ENCODE measurements at places on chromosomes 7 and 10.

DNA sequence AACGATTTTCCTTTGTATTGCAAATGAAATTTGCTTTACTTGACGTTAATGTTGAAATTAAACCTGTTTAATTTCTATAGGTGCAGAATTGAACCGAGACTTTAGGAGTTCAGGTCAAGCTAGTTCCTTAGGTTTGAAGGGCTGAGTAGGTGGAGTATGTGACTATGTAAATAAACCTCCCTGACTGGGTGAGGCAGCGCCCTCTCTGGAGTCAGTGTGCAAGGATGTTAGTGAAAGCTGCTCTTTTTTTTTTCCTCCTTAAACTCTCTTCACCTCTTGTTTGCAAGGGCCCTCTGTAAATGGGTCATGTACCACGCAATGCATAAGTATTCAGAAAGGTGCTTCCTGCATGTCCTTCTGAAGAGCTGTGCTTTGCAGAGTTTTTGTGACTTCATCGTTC lies 33.8 kb downstream of the GALNT17 start:
- no peak for DNase-seq

- DNase-seq, result no peak
Observed at GRCh38 chr7:151715666-151716315, 161.1 kb downstream of the PRKAG2 start.

GRCh38 chr10:71963351-71964097 lies 671 bp upstream of the CHST3 start:
- no peak for DNase-seq

DNA sequence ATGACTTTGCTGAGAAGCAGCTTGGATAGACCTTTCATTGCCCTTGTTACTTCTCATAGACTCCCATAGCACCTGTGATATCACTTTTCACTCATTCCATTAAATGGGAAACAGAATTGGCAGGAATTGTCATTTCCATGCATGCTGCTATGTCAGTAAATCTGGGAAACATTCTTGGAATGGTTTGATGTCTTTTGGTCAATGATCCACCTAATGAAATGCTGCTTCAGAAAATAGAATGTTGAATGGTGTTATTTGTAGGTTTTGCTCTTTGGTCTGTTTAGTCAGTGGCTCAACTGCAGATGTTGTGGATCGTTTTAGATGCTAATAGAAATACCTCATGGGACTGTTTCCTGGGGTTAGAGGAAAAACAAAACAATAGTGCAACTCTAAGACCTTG lies 127.8 kb downstream of the PLPP4 start:
- DNase-seq, result no peak

DNA sequence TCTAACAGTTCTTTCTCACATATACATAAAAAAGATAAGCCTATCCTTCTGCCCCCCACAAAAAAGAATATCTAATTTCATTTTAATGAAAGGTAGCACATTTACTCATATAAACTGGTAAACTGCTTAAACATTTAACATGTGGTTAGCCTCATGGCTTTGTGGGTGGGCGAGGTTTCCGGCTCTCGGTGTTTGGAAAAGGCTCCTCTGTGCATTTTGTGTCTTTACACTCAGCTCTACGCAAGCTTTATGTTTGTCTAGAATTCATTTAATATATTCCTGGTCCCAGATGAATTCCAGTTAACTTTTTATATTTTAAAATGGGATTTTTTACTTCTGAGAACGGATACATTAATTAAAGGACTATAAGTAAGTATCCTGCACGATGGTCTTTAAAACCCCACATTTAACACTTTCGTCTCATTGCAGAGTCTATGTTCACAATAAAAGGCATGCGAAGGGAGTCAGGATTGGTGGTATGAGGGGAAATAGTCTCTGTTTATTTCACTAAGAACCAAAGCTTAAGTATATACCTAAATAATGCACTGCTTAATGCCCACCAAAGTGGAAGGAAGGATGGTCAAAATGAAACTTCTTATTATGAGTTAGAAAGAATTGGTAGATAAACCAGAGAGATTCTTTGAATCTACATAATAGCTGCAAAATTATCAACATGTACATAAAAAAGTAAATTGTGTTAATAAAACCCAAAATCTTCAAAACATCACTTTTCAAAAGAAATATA lies 197.2 kb downstream of the CRPPA start:
- no peak for DNase-seq

GRCh38 chr10:104483582-104483981 lies 129.9 kb downstream of the CFAP58 start:
- no peak for DNase-seq

DNA sequence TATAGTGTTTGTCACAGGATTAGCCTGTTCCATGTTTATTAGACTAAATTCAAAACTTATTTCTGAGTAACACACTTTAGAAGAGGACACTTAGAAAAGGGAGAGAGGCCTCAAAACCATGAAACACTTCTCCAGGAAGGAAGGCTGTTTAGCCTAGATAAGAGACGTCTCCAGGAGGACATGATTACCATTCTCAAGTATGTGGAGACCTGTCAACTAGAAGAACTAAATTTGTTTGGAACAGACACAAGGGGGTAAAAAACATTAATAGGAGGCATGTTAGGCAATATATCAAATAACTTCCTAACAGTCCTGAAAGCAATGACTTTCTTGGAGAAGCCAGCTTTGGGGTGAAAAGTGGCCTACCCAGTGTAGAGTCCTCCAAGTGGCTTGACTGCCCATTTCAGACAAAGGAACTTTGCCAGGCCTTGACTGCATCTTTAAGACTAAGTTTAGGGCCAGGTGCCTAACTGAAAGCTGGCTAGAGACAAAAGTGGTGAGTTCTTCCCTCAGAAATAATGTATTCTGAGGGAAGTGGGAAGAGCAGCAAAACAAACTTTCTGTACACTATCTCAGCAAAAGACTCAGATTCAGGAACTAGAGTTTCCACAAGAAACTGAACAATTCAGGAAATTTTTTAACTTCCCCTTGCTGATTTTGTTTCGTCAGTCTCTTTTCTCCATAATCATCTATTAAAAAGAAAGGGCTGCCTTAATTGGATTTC lies 11.8 kb downstream of the NCOA4 start:
- DNase-seq, result no peak

DNA sequence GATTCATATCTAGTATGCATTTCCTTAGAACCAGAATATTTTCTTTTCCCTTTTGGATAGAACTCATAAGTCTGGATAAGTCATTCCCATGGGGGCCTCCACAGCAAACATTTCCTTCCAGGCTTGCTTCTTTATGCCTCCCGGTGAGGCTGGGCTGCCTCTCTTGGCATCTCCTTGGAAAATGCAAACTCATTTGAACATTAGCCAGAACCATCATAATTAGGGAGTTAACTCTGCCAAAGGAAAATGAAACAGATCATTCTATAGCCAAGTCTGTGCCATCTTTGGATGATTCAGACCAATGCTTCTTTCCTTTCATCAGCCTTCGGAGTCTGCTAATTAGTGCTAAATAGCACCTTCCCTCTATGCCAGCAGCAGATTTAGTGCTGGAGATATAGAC lies 81.1 kb downstream of the PLPP4 start:
- no peak for DNase-seq

DNA sequence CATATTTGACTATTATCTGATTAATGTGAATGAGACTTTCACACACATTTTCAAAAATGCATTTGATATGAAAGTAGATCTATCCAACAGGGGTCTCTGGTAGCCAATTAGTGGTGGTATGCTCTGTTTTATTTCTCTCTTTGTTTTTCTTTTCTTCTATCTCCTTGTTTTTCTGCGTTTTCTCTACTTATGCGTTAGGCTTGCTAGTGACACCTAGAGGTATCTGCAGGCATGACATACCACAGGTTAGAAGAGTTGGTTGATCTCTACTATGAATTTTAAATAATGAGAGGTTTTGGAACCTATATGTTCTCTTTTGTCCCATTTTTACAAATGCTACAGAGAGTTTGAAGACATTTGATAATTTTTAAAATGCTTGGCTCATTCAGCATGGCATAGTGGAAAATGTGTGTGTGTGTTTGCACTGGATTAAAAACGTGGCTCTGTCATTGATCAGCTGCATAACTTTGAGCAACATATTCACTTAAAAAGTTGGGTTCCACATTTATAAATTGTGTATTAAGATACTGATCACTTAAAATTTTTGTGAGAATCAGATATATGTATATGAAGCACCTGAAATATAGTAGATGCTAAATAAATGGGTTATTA lies 28.1 kb upstream of the PLXDC2 start:
- no peak for DNase-seq

DNA sequence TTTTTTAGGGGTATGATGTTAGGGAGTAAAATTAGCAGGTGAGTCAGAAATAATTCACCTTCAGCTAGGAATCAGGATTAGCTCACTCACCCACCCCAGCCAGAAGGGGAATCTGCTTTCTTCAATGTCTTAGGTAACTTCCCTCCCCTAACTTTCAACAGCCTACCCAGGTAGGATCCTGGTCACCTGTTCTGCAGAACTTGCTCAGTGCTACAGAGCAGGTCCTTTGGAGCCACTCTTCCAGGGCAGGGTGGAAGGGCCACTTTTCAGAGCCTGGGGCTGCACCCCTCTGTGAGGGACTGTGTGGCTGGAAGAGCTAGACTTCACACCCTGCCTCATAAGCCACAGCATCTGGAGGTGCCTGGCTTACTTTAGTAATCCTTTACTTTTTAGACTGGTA lies 58.1 kb downstream of the SHH start:
- DNase-seq, result no peak

GRCh38 chr7:81715984-81716588 lies 53.8 kb downstream of the HGF start:
- no peak for DNase-seq

DNA sequence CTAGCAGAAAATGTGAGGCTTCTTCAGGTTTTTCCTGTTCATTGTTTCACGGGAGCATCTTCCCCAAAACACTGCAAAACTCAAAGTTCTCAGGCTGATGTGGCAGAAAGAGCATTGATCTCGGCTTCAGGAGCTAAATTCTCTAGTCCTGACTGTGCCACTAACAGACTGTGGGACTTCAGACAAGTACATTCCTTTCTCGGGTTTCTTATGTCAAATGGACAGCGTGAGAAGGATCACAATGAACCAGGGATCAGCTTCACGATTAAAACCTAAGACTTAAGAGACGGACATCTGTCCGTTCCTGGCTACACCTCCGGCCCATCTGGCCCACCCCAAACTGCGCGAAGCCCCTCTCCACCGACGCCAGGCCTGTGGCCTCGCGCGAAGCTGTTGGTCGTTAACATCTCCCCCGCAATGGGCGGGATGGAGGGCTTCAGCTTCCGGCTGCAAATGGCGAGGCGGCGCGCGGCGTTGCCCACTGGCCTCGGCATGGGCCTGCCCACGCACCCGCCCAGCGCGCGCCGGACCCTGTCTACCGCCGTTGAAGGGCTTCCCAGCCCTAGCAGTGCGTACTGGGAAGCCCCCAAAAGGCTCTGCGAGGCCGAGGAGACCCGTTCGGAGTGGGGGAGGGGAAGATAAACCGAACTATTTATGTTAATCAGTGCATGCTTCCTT lies 549 bp upstream of the DDX50 start:
- DNase-seq, result peak; percentile 81

DNA sequence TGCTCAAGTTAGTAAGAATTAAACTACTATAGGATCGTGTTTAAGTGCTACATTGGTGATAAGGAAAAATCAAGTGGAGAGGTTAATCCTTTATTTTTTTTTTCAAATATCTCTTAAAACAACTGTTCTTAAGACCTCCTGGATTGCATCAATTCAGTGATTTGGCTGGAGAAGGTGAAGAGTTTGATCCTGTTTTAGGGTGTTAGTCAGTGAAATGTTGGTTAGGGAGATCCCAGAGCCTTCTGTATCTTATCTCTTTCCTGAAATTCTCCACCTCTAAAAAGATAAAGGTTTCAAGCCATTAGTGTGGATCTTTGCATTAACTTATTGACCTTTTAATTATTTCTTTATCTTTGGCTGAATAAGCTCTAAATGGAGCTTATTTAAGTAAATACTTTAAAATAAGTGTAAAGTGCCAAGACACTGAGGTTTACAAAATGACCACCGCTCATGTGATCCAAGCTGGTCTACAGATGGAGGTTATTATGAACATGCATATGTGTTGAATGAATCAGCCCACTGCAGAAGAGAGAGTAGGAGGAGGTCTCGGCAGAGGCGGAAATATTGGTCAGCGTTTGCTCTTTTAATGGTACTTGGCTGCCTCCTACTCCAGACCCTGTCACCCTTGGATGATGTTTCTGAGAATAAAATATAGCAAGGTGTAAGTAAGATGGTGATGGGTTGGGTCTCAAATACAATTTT lies 51.8 kb upstream of the BMPER start:
- DNase-seq, result no peak

- DNase-seq, result no peak
Observed at GRCh38 chr10:69952821-69953221, 99.8 kb upstream of the MACROH2A2 start.

GRCh38 chr7:26853788-26854393 lies 10.5 kb downstream of the SKAP2 start:
- DNase-seq, result no peak

DNA sequence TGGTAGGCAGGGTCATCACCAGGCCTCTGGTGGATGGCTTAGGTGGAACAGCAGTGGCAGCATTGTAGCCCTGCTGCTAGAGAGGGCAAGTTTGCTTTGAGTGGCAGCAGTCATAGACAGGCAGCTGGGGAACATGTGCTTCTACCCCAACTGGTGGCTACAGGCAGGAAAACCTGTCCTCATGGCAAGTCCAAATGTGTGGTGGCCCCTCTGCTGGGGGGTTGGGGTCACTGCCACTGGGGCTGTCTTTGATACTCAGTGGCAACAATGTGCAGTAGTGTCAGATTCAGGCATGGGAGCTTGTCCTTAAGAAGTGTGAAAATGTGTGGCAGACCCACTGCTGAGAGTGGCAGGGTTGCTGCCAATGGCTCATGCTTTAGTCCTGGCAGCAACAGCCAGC lies 186.2 kb upstream of the NPSR1 start:
- DNase-seq, result no peak

All from naive thymus-derived CD4-positive, alpha-beta T cell (primary cell).